Posterior vena cava (tissue), 2 donors: ENCODE measurements at places on chromosomes 16 and 17.

- no peak for DNase-seq
Measured at GRCh38 chr17:67216578-67217320, 28.2 kb downstream of the HELZ start.

DNA sequence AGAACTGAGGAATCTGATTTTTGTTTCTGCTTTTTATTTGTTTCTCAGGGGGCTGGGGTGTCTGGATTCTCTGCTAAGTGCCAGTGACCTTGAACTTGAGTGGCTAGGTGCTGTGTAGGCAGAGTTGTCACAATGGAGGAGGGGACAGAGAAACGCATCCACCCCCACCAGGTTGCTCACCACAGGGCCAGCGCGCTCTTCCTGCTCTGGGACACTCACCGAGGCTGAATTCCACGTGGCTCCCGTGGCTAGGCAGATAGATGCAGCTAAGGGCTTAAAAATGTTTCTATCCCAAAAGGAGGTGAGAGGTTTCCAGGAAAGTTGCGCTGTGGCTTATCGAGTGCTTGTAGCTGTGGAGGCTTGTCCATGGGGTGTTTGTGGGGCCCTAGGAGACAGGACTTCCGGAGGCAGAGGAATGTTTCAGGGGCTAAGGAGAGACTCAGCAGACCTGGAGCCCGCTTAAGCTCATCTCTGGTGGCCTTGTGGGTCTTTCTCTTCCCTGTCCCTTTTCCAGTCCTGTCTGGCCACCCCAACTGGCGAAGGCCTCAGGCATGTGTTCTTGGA, 36.8 kb downstream of the ADCY7 start:
- DNase-seq = no peak

DNA sequence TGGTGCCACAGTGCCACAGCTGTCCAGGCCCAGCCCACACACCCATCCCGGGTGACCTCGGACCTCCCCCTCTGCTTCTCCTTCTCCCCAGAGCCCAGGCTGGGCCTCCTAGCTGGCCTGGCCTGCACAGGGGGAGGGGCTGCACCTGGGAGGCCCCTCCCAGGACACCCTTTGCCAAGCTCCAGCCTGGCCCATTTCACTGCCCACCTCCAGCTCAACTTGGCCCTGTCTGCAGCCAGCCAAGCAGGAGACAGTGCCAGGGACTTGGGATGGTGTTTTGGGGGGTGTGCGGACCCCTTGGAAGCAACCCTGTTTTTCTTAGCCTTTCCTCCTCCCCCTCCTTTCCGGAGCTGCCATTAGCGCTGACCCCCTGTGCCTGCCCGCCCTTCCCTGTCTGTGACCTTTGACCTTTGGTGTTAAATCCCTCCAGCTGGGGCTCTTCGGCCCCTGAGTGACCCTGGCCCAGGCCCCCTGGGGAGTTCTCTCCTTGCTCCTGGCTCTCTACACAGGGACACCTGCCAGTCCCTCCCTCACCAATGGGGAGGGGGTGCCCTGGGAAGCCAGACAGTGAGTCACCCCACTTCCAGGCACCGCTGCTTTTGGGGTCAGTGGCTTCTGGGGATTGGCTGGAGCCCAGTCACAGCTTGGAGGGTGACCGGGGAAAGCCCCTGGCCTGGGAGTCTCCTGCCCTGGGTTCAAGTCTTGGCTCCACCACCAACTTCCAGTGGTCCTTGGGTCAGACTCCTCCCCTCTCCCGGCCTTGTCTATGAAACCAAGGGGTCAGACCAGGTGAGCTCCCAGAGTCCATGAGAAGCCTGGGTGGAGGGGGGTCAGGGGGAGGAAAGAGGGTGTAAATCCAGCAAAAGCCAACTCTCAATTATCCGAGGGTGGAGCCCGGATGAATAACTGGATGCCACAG, 1.9 kb downstream of the GLIS2 start:
- DNase-seq = no peak

DNA sequence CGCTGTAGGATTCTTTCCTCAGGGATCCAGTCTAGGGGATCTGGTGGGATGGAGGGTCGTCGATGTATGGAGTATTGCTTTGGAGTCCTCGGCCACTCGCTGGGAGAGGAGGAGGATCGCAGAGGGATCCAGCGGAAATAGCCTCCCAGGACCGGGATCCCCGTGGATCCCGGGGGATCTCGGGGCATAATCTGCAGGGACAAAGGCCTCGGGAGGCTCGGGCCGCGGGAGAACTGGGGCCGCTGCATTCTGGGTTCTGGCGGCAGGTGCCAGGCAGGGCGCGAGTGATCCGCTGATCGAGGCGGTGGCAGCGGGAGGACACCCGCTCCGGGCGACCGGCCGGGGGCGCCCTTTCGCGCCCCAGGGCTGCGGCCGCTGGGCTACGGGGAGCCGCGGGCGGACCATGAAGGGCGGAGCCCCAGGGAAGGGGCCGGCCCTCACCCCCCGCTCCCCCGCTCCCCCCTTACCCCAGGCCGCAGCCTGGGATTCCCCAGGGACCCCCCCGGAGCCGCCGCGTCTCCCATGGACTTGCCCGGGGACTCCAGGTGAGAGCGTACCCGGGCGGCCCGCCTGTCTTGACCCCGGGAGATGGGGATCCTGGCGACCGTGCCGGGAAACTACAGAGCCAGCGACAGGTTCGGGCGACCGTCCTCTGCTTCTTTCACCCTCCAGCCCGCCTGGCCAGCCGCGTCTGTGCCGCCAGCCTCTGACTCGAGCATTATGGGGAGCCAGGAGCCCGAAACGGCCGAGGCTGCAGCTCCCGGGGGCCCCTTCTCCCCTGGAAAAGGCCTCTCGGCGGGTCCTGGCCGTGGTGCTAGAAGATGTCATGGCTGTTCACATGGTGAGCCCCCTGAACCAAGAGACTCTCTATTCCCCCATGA, 604 bp downstream of the PRR14 start:
- peak; percentile 92 for DNase-seq

- no peak for DNase-seq
Measured at GRCh38 chr17:34598161-34598776, 18.9 kb downstream of the TMEM132E start.

GRCh38 chr16:66489818-66490217, 60.1 kb downstream of the TK2 start:
- no peak for DNase-seq

DNA sequence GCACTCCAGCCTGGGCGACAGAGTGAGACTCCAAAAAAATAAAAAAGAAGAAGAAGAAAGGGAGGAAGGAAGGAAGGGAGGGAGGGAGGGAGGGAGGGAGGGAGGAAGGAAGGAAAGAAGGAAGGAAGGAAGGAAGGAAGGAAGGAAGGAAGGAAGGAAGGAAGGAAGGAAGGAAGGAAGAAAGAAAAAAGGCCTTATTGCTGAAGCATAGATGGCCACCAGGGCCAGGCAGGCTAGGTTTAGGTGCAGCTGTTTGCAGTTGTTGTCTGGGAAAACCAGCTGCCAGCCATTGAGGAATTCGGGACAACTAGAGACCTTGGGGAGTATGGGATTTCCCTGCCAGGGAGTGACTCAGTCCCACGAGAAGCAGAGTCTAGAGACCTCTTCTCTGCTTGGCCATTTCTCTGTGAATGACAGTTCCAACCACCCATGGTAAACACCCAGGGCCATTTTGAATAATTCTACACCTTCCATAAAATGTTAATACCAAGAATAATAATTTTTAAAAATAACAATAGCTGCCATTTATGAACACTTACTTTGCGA, 31.0 kb downstream of the SCNN1B start:
- peak; percentile 40 for DNase-seq

GRCh38 chr16:14497245-14498082, 132.6 kb downstream of the PARN start:
- DNase-seq = no peak

DNA sequence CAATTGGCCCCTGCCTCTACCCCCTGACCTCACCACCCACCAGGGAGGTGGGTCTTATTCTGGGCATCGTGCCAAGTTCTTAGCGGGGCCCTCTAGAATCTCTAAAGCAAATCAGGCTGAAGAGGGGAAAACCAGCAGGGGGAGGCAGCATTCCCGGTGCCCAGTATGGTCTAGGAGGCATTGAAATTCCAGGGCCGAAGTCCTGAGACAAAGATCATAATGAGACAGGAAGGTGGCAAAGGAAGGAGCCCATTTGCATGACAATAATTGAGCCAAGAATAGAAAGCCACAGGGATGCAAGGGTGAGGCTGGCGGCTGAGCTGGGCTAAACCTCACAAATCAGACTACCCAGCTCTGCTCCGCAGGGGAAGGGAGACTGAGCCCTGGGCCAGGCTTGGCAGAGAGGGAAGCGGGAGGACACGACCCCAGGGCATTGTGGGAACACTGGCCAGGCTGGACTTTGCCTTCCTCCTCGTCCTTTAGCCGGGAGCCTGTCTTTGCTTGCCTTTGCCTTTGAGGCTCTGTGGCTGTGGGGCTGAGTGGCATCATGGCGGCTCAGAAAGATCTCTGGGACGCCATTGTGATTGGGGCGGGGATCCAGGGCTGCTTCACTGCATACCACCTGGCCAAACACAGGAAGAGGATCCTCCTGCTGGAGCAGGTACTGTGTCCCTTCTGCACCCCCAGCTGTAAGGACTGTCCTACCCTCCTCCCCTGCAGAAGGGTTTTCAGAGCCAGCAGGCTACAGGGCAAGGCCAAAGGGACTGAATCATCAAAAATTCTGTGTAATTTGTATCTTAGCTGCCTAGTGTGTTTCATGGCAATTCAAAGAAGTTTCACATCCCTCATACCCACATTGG, at the start of gene PIPOX:
Gene PIPOX (plus strand): TSS at position 463 of the 860 bp plus-strand sequence. CDS start 85 bp downstream, at position 548.
- DNase-seq = no peak

- no peak for DNase-seq
Measured at GRCh38 chr16:46928811-46929210, 44.6 kb downstream of the GPT2 start.

GRCh38 chr16:16124438-16124837, 98.9 kb downstream of the ABCC6 start:
- DNase-seq = no peak

DNA sequence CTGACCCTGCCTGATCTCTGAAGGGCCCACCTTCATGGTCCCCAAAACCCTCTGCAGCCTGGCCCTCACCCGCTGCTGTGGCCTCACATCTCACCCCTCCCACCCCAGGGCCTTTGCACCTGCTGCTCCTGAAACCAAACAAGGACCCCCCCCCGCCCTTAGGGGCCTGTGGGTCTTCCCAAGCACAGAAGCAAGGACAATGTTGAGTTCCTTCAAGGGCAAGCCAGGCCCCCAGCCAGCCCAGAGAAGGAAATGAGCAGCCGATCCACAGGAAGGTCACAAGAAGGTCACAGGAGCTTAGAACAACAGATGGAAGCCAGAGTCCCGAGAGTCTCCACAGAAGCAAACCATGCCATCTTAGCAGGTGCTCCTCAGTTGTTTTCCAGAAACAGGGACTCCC, 493 bp upstream of the PDE6G start:
- DNase-seq = no peak

DNA sequence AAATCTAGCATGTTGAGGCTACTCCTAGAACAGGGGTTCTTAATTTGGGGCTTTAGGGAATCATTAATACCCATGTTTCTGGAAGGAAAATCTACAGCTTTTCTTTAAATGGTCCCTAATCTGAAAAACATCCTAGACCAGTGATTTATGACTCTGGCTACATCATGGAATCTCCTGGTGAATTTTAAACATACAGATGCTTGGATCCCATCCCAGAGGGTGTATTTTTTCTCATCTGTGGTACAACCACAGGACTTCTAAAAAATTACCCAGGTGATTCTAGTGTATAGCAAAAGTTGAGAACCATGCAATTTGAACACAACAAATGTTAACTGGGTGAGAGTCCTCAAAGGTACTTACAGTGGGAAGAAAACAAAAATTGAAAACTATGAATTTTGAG, 41.5 kb downstream of the KANSL1 start:
- no peak for DNase-seq

- no peak for DNase-seq
Measured at GRCh38 chr17:43171586-43172487, 823 bp downstream of the NBR1 start.

DNA sequence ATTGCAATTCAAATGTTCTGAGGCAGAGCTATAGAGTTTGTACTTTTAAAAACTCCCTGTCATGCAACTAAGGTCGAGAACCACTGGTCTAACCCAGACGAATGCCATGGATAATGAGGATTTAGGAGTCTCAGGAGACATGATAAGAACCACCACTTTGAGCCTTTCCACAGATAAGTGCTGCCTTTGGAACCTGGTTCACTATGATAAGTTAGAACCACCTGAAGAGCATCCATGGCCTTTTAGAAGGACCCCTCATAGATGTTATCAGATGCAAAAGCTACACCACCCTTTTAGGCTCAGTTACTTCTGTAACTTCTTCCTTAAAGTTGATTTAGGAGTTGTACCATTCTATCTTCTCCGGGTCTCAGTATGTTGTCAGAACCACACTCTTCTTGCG, 350.6 kb upstream of the CCL2 start:
- no peak for DNase-seq

DNA sequence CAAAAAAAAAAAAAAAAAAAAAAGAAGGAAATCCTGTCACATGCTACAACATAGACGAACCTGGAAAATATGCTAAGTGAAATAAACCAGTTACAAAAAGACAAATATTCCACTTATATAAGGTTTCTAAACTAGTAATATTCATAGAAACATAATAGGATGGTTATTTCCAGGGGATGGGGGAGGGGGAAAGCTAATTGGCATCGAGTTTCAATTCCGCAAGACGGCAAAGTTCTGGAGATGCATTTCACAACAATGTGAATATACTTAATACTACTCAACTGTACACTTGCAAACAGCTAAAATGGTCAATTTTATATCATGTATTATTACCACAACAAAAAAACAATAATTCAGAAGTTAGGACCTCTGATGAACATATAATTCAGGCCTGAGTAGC, 37.9 kb upstream of the ABCA9 start:
- no peak for DNase-seq

- DNase-seq = no peak
Measured at GRCh38 chr17:67456889-67457288, 79.8 kb downstream of the PITPNC1 start.

DNA sequence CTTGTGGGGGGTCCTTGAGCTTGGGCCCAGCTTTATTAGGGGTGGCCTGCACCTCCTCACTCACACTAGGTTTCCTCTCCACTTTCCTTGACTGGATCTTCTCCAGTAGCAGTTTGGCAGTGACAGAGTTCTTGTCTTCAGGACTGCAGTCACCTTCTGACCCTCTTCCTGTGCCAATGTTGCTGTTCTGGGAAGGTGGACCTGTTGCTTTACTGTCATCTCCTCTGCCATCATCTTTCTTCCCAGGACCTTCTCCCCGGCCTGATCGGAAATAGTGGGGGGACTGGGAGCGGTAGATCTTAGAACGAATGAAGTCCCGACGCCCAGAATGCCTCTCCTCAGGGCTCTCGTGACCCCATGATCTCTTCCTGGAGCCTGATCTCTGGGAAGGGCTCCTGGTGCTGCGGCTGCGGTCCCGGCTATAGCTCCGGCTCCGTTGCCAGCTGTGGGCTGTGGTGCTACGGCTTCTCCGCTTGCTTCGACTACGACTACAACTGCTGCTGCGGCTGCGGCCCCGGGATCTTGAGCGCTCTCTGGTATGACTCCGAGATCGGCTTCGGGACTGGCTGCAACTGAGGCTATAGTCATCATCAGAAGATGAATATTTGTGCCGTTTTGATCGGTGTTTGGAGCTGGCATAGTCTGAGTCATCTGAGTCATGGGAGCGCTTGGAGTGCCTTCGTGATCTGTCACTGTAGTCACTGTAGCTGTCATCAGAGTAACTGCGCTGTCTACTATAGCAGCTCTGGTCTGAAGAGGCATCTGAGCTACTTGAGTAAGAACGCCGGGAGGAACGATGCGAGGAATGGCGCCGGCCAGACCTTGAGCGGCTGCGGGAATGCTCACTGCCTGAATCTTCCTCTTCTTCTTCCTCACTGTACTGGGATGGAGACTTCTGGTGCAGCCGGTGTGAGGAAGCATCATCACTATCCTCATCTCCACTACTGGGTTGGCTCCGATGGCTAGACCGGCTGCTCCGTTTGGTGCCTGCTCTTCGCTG, 9.5 kb upstream of the ITGA2B start:
- peak; percentile 59 for DNase-seq
